ENCODE measurements at places on chromosomes 1 and 21. TPM values are rescaled to one million over a fixed set of nuclear protein-coding genes. Genes with fewer than 3 reads are reported as not detected.

AMY1A gene
- total RNA-seq = not detected

EXTL2 gene
- 14.5 TPM for total RNA-seq

RAB42 gene
- 3.5 TPM for total RNA-seq

CR2 gene
- 1.1 TPM for total RNA-seq

NBPF6 gene
- not detected for total RNA-seq

CA6 gene
- not detected for total RNA-seq

FAM110D gene
- total RNA-seq = 4.5 TPM

FRRS1 gene
- total RNA-seq = 17.5 TPM

RSPH1 gene
- total RNA-seq = not detected

GRCh38 chr21:21921410-21922232 lies 923.4 kb downstream of the NCAM2 start:
- DNase-seq = no peak

DNA sequence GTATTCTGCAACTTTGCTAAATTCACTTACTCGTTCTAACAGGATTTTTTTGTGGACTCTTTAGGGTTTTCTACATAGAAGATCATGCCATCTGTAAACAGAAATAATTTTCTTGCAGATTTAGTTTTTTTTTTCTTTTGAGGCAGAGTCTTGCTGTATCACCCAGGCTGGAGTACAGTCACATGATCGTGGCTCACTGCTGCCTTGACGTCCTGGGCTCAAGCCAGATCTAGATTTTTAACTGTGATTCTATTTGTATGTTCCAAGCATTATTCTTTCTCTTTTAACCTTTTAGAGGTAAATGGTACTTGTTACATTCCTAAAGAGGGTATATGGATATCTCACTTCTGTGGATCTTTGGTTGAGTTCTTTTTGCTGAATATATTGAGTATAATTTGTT lies 18.6 kb downstream of the FABP3 start:
- no peak for DNase-seq

DNA sequence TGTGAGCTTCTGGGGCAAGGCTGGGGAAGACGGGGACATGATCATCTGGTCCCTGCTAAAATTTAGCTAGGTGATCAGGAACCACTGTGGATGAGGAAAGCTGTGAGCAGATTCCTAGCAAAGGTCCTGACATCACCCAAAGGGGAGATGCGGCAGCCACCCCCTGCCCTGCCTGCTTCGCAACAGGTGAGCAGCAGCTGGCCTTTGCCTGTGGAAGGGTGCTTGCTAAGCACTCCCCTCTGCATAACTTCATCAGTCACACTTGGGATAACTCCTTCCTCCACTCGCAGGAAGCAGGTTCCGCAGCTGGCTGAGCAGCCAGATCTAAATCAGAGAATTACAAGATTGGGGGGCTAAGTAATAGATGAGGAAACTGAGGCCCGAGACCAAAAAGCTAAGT lies 51.2 kb downstream of the KCNN3 start:
- DNase-seq = no peak

DNA sequence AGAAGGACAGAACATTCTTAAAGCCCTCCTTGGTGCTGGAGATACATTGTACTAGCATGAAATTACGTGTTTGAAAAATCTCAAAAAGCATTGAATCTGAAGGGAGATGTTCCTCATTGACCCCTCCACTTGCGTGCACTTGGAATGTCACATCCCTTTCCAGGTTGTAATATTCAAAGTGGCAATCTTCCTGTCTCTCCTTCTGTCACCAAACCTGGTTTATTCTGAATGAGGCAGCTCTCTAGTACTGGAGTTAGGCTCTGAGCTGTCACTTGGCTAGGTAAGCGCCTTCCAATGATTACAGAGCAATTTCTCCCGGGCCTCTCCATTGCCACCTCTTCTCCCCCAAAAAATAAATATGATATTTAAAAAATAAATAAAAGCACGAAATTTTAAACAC lies 855 bp downstream of the DSCAM start:
- DNase-seq = no peak

DNA sequence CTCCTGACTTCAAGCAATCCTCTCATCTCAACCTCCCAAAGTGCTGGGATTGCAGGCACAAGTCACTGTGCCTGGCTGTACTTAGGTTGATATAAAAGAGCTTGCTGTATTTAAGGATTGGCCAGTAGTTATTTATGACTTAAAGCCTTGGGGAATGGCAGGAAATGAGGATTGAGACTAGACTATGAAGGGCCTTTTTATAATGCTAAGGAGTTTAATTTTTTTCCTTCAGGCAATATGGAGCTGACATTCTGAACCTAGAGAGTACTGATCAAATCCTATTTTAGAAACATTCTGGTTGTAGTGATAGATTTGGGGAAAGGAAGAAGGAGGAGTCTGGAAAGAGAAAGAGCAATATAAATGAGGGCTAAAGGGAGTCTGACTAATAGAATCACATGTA lies 44.7 kb downstream of the MSH4 start:
- no peak for DNase-seq

DNA sequence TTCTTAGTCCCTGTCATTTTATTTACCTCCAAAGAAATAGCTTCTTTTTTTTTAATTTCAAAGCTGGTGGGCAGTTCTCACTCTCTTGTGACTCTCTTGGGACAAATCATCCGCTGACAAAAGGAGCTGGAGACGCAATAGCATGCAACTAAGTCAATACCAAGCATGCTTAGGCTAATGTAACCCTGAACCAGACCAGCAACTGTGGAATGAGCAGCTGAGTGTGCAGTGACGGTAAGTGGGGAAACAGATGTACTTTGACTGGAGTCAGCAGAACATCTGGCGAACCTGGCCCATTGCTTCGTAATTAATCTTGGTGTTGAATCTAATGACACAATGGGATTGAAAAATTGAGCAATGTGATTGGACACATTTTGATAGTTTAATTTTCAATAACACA lies 280.7 kb upstream of the PLXNA2 start:
- DNase-seq = no peak

GRCh38 chr21:45620201-45620923 lies 23.2 kb upstream of the PCBP3 start:
- peak; percentile 28 for DNase-seq

GRCh38 chr1:28291711-28292110 lies 32.4 kb downstream of the SESN2 start:
- DNase-seq = no peak

DNA sequence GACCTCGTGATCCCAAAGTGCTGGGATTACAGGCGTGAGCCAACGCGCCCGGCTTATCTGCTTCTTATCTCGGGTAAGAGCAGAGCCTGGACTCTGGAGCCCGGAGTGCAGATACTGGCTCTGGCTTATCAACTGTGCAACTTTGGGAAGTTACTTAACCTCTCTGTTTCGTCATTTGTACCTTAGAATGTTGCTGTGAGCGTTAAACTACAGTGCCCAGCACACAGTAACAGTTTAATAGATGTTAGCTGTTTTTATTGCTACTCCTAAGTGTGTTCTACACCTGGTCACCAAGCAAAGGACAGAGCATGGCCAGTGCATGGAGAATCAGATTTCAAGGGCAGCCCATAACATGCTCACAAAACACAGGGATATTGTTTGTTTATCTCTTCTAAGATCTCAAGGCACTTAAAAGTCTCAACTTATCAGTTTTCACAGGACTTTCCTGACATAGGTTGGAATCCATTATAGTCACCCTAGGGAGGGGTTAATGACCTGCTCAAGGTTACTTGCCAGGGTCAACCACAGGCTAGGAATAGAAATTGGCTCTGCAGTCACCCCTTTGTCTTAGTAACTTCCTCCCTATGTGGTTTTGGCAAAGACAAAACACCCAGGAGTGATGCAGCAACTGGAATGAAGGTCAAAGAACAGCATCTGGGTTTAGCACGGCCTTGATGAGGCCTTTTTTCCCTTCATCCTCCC lies 22.5 kb upstream of the SRP9 start:
- no peak for DNase-seq

- DNase-seq = no peak
Measured at GRCh38 chr21:37636152-37636860, 269.7 kb downstream of the DYRK1A start.

DNA sequence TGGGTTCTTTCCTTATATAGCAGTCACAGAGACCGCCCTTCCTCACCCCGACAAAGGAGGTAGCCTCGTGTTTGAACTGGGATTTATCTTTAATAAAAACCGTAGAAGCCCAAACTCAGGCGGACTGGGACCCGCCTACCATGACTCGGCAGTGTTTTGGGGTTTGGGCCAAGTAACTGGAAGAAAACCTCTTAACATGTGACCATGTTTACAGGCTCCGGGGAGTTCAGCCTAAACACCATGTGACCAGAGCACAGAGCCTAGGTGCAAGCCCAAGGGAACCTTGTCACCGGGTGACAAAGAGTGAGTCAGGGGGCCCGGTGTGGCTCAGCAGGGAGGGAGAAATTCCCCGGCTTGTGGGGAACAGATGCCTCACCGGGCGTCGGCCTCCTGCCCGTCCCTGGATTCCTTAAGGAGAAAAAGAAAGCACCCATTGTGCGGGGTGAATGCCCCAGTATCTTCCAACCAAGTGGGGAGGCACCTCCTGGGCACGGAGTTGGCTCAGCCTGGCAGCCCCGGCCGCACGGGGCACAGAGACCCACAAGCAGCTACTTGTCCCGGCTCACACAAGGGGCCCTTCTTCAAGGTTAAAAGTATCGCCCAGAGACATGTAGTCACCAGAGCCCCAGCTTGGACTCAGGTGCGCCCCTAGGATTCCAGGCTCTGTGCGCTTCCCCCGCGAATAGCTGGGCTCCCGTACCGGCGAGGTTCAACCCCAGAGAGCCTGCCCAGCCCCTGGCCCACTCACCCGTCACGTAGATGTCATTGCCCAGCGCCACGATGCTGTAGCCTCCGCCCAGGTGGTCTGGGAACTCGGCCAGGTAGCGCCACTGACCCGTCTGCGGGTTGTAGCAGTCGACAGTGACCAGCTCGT lies 1.4 kb downstream of the KLHL21 start:
- peak; percentile 90 for DNase-seq

DNA sequence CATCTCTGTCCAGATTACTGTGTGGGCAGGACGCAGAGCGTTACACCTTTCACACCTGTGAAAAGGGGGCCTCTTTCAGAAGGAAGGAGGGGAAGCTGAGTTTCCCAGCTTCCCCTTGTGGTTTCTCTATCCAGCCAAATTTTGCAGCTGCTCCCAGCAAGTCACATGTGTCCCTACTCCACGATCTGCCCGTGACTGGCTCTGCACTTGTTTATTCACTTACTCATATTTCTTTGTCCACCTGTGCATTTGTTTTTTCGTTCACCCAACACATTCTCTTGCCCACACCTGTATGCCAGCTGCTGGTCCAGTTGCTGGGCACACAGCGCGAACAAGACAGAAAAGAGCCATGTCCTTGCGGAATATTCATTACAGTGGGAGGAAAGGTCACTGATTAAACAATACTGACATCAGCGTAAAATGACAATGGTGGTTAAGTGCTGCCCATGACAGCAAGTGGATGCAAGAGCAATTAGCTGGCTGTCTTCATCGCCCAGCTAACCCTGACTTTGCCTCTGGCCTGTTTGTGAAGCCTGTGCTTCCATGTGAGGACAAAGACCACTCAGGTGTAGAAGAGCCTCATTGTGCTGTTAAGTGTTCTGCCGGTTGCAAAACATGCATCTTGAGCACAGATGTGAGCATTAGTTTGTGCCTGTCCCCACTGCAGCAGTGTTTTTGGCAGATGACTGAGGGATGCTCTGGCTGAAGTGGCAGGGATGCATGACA lies 28.6 kb upstream of the NEK2 start:
- DNase-seq = no peak

GRCh38 chr1:33335020-33335419 lies 14.1 kb upstream of the A3GALT2 start:
- no peak for DNase-seq

- DNase-seq = no peak
Measured at GRCh38 chr1:162235241-162235800, 141.3 kb downstream of the SPATA46 start.

DNA sequence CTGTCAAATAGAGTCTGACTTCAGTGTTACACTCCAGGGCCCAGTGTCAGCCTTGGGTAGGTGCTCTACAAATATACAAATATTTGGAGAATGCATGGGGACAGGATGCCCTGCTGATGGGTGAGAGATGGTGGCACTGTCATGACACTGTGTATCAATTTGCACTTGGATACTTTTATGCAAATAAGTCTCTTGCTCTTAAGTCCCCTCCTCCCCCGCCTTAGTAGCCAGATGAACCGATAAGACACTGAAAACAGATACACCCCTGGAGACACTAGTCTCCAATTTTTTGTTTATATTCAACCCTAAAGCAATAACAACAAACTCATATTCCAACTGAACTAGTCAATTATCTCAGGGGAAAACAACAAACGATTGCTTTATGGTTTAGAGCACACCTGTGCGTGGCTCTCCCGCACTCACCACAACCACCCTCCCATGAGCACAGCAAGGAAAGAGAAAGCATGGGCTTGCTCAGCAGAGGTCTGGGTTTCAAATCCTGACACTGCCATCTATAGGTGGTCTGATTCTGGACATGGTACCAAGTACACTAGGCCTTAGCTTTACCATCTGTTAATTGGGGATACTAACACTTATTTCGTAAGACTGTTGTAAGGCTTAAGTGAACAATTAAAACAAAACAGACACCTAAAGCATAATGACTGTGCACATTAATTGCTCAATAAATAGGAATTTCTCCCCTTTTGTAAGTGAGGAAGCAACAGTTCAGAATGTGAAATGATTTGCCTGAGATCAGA lies 50.3 kb downstream of the HIVEP3 start:
- DNase-seq = no peak

DNA sequence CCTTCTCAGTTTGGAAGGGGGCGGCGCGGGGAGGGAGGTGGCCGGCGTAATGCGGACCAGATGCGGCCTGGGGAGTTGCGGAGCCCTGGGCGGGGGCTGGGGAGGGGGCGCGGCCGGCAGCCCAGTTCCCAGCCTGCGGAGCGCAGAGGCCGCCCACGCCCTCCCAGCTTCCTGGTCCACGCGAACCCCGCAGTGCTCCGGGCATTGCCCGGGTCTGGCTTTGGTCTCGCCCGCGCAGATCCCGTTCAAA lies 695 bp downstream of the DMBX1 start:
- DNase-seq = no peak

All from posterior vena cava (tissue), 2 donors.